Caudate nucleus (tissue), 63 donors: ENCODE measurements at places on chromosomes 5 and 9.

GRCh38 chr5:176564002-176564401, 14.9 kb downstream of the CDHR2 start:
- no peak for DNase-seq

- DNase-seq: no peak
Measured at GRCh38 chr5:90437663-90438062, 28.1 kb upstream of the CETN3 start.

DNA sequence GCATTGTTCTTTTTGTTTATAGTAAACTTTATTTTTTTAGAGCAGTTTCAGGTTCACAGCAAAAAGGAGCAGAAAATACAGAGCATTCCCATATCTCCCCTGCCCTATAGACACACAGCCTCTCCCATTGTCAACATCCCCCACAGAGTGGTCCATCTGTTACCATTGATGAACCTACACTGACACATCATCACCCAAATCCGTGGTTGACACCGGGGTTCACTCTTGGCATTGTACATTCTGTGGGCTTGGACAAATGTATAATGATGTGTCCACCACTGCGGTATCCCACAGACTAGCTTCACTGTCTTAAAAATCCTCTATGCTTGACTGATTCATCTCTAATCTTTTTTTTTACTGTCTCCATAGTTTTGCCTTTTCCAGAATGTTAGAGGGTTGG, 120.7 kb upstream of the SPATA31C2 start:
- no peak for DNase-seq

DNA sequence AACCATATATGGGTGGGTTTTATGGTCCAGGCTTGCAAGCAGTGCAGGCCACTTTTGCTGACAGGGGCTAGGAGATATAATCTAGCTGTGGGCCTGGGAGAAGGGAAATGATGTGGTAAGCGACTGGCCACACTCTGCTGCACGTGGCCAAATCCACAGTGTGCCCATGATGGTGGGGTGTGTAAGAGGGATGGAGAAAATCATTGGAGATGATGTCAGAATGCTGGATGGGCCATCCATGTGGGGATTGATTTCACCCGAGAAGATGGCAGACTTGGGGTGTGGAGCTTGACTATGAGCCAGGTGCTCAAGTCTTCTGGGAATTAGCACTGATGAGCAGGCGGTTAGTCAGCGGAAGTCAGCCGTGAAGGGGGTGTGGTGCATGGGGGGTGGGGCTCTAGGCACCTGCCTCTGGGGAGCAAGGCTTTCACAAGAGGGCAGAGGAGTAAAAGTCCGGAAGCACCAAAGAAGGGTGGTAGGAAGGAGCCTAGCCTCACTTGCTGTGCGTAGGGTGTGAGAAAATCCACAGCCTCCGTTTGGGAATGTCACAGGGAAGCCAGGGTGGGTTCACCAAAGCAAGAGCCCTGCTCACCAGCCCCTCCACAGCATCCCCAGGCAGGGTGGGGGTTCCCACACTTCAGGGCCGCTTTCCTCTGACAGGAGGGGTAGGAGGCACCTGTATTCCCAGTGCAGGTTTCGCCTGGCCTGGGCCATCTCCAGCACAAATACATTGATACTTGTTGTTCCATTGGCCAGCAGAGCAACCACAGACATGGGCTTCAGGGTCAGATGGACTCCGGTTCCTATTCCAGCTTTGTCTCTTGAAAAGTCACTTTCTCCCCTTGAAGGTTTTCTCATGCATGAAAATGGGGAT, 44.5 kb upstream of the ANGPTL2 start:
- no peak for DNase-seq
